ENCODE measurements at places on chromosomes 12 and 14.

DNA sequence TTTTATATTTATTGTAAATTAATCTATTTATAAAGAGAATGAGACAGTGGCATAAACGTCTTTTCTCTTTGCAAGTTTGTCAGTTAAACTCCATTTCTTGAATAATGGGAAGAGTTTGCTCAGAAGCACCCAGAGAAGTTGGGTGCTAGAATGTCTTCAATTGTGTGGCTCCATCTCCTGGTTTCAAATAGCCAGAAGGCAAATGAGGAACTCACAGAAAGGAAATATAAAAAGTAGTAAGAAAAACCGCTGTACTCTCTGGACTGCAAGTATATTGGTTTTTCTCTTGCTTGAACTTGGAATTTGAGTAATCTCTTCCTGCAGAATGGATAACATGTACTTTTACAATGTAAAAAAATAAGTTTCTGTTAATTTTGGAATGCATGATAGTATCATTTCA is 217.5 kb downstream of the DPY19L2 start:
- DNase-seq, result no peak

DNA sequence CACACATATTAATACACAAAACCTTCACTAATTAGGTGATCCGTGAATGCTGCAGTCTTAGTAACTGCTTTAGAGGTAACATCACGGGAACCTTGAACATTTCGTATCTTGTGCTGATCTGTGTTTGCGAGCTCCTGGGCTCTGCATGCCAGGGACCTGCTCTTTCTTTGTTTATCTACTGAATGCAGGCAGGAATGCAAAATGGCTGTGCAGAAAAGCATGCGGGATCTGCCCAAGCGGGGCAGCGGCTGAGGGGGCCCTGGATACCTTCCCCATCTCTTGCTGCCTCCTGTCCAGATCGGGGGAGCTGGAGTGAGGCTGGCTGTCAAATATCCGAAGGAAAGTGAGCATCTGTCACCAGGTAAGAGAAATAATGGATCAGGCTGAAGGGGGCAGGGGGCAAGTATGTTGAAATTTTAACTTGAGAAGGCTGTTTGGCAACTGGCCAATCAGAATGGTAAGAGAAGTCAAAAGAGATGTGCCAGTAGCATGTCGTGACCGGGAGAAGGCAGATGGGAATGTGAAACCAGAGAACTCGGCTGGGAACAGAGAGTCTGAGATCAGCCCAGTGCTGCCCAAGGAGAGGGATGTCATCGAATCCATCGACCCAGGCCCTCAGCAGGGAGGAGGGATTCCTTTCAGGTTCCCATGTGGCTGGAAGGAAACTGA is 191.4 kb downstream of the TTC7B start:
- DNase-seq, result no peak

- DNase-seq, result no peak
These were observed 104.5 kb downstream of the TGFB3 start for GRCh38 chr14:75877292-75877691.

DNA sequence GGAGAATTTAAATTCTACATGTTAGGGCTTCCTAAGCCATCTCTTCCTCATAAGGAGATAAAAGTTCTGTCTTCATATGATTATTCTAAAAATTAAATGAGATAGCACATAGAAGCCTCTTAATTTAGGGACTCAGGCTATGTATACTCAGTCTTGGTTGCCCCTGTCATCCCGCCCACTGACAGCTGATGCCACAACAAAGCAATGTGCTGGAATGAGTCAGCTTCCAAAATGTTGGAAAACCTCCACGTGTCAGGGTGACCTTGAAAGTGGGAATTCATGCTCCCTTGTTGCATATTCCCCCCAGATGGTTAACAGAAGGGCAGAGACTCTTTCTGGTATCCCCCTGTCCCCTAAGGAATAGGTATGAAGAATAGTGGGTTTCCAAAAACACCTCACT is 238.0 kb upstream of the DDHD1 start:
- DNase-seq, result no peak

GRCh38 chr14:85296456-85297210 is 233.3 kb upstream of the FLRT2 start:
- DNase-seq, result no peak

GRCh38 chr12:58681730-58682129 is 238.6 kb downstream of the LRIG3 start:
- DNase-seq, result no peak

- DNase-seq, result no peak
These were observed 27.6 kb downstream of the PLXNC1 start for GRCh38 chr12:94175763-94176668.

- no peak for DNase-seq
These were observed 123.1 kb downstream of the NPAS3 start for GRCh38 chr14:33061667-33062325.

- no peak for DNase-seq
These were observed 953.3 kb downstream of the TRHDE start for GRCh38 chr12:73225371-73225937.

- no peak for DNase-seq
These were observed 49.2 kb downstream of the FGD4 start for GRCh38 chr12:32448586-32448985.

- no peak for DNase-seq
These were observed 108.2 kb downstream of the PRMT8 start for GRCh38 chr12:3598896-3599860.

DNA sequence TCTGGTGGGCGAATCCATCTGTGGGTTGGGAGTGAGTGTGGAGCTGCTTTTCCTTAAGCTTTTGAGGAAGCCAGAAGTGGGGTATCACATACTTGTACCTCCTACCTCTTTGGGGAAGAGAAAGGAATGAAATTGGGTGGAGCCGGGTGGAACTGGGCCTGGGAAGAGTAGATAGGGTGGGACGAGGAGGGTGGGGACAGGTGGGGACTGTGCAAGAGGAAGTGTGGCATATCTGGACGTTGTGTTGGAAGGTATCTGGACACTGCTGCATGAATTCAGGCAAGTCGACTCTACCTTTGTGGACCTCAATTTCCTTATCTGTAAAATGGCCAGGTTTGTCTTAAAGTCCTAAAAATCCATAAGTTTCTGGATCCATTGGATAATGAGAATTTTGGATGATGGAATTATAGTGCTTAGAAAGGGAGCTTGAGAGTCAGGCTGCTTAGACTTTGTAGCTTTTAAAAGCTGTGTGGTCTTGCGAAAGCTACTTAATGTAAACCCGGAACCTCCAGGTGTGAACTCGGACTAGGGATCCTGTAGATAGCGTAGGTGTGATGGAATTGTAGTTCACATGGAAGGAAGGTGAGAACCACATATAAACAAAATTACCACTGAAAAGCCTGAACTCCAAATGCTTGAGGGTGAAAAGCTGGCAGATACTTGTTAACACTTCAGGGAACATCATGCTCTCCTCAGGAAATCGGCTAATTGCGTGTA is 2.1 kb downstream of the VRTN start:
- no peak for DNase-seq

GRCh38 chr12:107134558-107134957 is 41.2 kb upstream of the CRY1 start:
- DNase-seq, result peak; percentile 39

DNA sequence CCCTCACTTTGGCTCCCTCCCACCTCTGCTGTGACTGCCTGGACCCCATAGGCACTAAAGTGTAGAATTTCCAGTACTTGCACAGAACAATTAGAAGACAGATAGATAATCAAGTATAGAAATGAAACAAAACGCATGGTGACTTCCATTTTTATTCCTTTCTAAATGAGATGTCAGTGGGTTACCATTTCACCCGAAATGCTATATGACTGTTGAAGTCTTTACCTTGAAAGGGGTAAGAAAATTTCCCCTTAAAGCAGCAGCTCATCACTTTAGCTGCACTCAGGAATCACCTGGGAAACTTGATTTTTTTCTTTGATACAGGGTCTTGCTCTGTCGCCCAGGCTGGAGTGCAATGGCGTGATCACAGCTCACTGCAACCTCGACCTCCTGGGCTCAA is 12.5 kb upstream of the KSR2 start:
- DNase-seq, result no peak

DNA sequence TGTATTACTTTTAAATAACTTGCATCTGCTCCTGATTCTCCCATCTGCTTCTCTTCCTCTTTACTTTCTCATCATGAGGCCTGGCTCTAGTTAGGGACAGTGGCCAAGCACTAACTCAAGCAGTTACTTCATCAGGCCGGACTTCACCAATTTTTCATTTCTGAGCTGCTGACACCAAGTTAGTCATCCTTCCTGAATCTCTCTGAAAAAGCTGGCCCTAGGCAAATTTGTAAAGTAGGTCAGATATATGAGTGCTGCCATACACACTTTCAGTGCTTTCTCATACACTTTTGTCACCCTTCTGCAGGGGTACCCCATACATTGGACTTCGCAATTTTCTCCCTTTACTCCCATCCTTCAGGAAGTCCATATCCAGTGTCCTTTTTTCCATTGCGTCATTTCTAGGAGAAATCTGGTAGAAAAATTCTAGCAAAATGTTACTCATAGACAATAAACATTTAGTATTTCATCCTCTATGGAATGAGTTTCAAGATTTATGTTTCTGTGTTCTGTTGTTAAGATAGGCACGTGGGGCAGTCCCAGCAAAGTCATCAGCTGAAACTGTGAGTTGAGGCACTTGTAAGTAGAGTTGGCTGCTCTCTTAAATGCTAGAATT is 276.8 kb upstream of the TMPO start:
- DNase-seq, result no peak

GRCh38 chr12:5451251-5451650 is 19.3 kb downstream of the NTF3 start:
- no peak for DNase-seq
